NCI-H1417 treated with DMSO at 0.1 percent for 48 hours (cell line): ENCODE measurements at places on chromosomes 7 and 10.

DNA sequence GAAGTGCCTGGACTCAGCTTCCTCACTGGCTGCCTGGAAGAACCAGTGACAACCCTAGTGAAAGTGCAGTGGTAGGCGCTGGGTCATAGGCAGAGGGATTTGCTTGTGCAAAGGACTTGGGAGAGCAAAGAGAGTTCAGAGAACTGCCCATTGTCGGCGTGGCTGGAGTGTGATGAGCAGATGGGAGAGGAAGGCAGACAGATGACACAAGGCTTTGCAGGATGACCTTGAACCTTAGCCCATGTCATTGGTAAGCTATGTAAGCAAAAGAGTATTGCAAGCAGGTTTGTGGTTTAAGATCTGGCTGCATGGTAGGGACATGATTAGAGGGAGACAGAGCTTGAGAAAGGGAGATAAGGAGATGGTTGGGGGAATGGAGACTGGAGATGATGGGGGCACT lies 35.3 kb upstream of the NOBOX start:
- no peak for DNase-seq

GRCh38 chr10:81027706-81028105 lies 490.0 kb downstream of the SH2D4B start:
- DNase-seq: no peak

DNA sequence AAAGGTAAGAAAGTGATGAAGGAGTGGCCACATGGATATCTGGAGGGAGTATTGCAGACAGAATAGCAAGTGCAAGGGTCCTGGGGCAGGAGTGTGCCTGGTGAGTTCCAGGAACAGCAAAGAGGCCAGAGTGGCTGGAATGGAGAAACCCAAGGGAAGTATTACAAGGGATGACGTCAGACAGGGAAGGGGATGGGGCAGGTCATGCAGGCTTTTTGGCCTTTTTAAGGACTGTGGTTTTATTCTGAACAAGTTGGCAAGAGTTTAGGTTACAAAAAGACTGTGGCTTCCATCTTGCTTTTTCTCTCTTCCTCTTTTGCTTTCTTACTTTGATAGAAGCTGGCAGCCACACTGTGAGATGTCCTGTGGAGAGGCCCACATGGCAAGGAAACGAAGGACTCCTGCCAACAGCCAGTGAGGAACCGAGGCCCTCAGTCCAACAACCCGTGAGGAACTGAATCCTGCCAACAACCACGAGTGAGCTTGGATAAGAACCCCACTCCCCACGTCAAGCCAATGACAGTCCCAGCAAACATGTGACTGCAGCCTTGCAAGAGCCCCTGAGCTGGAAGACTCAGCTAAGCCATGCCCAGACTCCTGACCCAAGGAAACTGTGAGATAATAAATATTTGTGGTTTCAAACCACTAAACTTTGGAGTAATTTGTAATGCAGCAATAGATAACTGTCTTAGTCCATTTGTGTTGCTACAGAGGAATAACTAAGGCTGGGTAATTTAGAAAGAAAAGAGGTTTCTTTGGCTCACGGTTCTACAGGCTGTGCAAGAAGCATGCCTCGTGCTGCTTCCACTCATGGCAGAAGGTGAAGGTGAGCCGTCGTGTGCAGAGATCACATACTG lies 19.8 kb upstream of the KDM7A start:
- DNase-seq: no peak

- DNase-seq: no peak
Measured at GRCh38 chr10:23656735-23657134, 217.9 kb downstream of the OTUD1 start.

- no peak for DNase-seq
Measured at GRCh38 chr7:120898715-120899499, 41.0 kb upstream of the TSPAN12 start.

DNA sequence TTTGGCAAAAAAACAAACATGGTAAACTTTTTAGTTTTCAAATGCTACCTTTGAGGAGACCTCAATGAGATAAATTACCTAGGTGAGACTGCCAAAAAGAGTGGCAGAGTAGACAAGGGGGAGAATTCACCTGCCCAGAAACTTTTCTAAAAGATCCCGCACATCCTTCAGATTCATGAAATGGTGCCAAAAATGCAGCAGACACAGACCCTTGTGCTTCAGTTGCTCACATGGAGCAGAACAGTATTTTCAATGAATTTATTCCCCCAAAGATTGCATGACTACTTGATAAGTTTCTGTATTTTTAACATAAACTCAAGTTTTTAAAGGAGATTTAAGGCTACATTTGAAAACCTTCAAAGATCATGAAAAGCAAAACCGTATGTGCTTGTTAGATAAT lies 270.0 kb downstream of the TRIL start:
- DNase-seq: no peak

- no peak for DNase-seq
Measured at GRCh38 chr7:55104712-55105433, 86.1 kb downstream of the EGFR start.

- DNase-seq: no peak
Measured at GRCh38 chr10:78891741-78892140, 177.0 kb upstream of the ZMIZ1 start.

DNA sequence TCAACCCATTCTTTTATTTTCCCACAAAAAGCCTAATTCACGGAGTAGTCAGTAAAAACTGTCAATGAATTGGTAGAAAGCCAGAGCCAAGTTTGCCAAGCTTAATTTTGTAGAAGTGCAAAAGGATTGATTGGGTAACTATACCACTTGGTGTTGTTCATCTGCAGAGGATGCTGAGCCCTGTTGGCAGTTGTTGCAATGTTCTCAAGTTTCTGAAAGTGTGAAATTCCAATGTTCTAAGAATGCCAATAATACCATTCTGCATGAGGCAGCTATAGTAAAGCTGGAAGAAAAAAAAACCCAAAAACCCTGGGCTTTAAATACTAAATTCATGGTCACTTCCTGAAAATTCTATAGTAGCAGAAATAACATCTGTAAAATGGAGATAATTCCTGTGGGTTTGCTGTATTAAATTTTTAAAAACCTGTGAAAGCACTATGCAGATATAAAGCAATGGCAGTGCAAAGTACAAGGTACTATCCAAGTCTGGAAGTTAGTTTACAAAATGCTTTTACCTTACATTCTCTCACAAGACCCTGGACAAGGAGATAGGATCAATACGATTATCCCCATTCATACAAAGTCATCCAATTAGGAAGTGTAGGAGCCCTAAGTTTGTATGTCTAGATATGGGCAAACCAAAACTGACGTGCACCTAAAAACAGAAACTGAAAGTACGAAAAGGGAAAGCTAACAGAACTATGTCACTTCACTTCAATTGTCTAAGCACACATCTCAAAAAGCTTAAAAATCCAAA lies 6.0 kb upstream of the PON1 start:
- DNase-seq: no peak

- DNase-seq: no peak
Measured at GRCh38 chr10:127798111-127798510, 61.1 kb downstream of the FOXI2 start.

GRCh38 chr7:158664406-158664805 lies 40.2 kb downstream of the NCAPG2 start:
- DNase-seq: no peak

DNA sequence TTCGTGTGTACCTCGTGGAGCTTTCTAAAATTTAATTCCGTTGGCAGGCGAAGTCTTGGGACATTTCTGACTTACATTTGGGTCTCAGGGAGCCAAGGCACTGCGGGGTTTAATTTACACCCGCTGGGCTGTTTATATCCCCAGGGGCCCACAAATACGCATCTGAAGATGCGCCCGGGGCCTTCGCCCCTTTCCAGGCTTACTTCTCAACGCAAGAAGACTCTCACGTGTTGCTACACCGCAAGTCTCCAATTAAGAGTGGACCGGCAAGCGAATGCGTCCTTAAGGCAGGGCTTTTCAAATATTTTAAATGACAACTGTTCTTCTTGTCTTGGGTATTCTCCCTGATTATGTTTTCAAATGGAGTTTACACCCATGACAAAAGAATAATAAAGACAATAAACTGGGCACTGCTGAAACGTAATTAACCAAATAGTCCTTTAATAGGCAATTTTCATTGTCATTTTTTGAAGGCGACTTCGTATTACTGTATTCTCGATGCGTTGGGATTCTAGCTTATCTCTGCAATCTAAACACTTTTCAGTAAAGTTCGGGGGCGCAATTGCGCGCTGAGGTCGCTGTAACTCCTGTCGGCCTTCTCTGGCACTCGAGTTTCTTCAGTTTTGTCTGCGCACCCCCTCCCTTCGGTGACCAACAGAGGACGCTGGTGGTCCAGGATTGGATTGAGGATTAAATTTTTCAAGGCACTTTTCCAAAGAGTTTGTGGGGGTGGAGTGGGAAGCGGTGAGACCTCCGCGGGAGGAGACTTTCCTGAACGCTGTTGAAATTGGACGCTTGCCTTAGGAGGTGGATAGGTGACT lies 837 bp upstream of the IGFBP3 start:
- DNase-seq: no peak

DNA sequence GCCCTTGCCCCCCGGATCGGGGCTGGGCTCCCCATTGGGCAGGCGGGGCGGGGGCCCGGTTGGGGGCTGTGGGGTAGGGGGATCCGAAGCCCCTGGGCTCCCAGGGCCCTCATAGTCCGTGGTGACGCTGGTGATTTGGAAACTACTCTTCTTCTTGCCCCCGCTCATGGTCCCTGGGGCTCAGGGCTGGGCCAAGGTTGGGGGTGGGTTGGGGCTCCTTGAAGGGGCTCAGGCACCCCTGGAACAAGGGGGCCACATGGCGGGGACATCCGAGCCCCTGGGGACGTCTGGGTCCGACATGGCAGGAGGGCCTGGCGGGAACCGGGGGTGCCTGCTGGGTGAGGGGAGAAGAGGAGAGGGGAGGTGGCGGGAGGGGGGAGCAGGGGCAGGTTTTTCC lies 1.1 kb downstream of the TSC22D4 start:
- DNase-seq: no peak

GRCh38 chr10:94264085-94264484 lies 98.7 kb downstream of the NOC3L start:
- DNase-seq: no peak

DNA sequence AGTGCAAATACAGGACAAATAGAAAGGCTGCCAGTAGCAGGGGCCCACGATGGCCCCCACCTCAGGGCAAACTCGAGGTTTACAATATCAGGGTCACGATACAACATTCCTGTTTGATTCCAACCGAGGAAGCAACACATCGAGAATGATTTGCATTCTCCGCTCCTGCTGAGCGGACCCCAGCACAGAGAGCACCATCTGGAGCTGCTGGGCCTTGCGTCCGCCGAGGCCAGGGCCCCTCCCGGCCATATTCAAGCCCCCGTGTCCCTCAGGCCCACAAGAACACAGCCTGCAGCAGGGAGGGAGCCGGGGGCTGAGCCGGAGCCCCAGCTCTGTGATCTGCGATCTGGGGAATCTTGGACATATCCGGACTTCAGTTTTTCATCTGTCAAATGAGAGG lies 84.3 kb downstream of the PRKAG2 start:
- no peak for DNase-seq

- DNase-seq: no peak
Measured at GRCh38 chr10:12438919-12439692, 89.8 kb downstream of the CAMK1D start.

- DNase-seq: no peak
Measured at GRCh38 chr7:86768967-86769760, 125.5 kb downstream of the GRM3 start.

DNA sequence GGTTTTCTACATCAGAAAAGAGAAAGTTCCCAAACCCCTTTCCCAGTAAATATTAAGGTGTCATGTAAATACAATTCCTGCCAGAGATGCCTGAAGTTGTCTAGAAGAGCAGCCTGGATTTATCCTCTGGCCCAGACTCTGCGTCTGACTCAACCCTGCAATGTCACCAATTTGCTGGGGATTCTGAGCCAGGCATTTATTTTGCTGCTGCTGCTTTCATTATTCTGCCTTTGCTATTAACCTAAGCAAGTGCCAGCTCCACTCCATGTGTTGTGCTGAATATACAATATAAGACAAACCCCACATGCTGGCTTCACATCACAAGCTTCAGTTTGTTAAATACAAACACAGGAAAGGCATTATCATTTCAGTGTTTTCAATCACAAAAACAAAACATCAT lies 59.1 kb downstream of the ELAPOR2 start:
- DNase-seq: no peak

DNA sequence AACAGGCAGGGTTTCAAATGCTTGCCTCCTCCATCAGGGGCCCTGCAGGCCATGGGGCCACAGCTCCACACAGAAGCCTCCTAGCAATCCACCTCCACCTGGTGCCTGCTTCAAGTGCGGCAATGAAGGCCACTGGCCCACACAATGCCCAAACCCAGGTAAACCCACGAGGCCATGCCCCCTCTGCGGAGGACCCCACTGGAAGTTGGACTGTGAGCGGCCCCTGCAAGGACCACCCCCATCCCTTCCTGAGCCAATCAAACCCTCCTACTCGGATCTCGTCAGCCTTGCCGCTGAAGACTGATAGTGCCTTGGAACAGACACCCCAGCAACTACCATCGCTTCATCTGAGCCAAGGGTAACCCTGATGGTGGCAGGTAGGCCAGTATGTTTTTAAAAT lies 63.1 kb downstream of the LRRC17 start:
- no peak for DNase-seq

DNA sequence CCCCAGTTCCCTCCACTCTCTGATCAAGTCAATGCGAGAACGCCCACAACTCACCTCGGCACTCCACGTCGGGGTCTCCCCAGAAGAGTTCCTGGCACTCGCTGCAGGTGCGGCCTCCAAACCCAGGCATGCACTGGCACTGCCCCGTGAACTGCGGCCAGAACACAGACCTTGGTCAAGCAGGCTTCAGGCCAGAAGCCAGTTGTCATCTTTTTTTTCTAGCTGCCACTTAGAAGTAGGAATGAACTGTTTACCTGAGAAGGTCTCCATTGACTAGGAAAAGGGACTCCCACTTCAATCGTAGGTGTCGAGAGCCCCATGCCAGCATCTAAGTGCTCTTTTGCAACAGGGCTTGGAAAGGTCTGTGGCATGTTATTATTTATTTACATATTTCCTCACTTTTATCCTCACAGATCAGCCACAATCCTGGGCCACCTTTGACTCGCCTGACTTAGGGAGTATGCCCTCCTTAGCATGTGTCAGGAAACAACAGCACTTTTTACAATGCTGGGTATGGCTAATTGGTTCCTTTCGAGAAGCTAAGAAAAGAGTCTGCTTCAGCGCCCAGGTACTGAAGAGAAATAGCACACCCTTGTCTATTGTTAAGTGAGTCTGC lies 51.7 kb downstream of the LAMB1 start:
- no peak for DNase-seq

GRCh38 chr10:35446439-35446838 lies 110.1 kb downstream of the CCNY start:
- DNase-seq: no peak

GRCh38 chr7:17166824-17167379 lies 131.6 kb upstream of the AHR start:
- no peak for DNase-seq
